Thyroid gland (tissue), 4 donors: ENCODE measurements at places on chromosomes 2 and 18. TPM values are rescaled to one million over a fixed set of nuclear protein-coding genes. Genes with fewer than 3 reads are reported as not detected.

The HIBCH gene
- 37.2 TPM for total RNA-seq

The C1GALT1C1L gene
- total RNA-seq, result 1.8 TPM

The ROCK1 gene
- total RNA-seq, result 45.3 TPM

The SLC9A2 gene
- total RNA-seq, result 0.40 TPM

The GRB14 gene
- 19.3 TPM for total RNA-seq

The ANKRD29 gene
- total RNA-seq, result 4.3 TPM

The CHRNG gene
- not detected for total RNA-seq

The NDC80 gene
- total RNA-seq, result 1.4 TPM

The KIF1A gene
- 1.2 TPM for total RNA-seq

The PMS1 gene
- 23.3 TPM for total RNA-seq

The GAL3ST2 gene
- not detected for total RNA-seq

The ACMSD gene
- total RNA-seq, result not detected

The WDR54 gene
- total RNA-seq, result 19.3 TPM

The APOB gene
- total RNA-seq, result 0.13 TPM

The PDE11A gene
- total RNA-seq, result 4.0 TPM

The CLEC4F gene
- not detected for total RNA-seq

The EVA1A gene
- 13.4 TPM for total RNA-seq

The RTP5 gene
- not detected for total RNA-seq

The GALM gene
- 29.6 TPM for total RNA-seq

The CCDC85A gene
- total RNA-seq, result 30.4 TPM

The CXCR1 gene
- total RNA-seq, result 0.29 TPM

The MARCO gene
- total RNA-seq, result 1.1 TPM

The LIMS3 gene
- total RNA-seq, result 9.6 TPM

The TBR1 gene
- total RNA-seq, result 0.11 TPM

The FOXD4L1 gene
- not detected for total RNA-seq

The DSG1 gene
- total RNA-seq, result not detected

The WDR35 gene
- total RNA-seq, result 17.9 TPM

The SPATA3 gene
- total RNA-seq, result not detected

The UGT1A8 gene
- not detected for total RNA-seq
